ENCODE measurements at places on chromosomes 12 and 14.

DNA sequence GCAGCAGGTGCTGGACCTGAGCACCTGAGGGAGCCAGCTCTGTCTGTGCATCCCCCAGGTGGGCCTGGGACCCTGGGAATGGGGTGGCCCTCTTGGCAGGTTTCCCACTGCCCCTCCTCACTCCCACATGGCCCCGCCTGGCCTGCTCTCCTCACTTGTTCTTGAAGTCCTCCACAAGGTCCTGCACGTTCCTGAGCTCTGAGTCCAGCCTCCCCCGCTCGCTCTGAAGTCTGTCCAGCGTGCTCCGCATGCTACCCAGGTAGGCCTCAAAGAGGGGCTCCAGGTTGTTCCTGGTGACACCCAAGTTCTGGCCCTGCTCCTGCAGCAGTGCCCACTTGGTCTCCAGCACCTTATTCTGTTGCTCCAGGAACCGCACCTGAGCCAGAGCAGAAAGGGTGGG, 2.9 kb downstream of the KRT79 start:
- DNase-seq: no peak

- DNase-seq: peak; percentile 19
Observed at GRCh38 chr12:31868965-31869364, 90.2 kb upstream of the RESF1 start.

- DNase-seq: no peak
Observed at GRCh38 chr12:52650520-52651081, 1.4 kb downstream of the KRT2 start.

DNA sequence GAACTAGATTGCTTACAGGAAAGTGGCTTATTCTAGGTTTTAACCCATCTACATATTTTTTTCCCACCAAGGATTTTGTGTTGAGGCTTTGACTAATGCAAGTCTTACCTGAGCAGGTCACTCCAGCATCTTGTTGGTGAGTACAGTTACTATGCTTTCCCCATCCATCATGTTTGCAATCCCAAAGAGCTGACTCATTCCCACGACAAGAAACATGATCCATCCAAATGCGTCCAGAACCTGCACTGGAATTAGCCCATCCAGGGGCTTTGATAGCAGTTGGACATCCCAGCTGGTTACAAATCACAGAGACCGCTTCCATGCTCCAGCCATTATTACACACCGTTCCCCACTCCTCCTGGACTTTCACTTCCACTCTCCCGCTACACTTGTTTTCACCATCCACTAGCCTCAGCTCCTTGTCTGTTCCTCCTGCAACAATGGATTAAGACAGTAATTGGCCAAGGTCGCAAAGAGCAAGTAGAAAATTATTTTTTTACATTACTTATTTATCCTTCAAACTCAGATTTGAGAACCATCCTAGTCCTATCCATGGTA, 2.5 kb downstream of the CD163 start:
- DNase-seq: no peak

DNA sequence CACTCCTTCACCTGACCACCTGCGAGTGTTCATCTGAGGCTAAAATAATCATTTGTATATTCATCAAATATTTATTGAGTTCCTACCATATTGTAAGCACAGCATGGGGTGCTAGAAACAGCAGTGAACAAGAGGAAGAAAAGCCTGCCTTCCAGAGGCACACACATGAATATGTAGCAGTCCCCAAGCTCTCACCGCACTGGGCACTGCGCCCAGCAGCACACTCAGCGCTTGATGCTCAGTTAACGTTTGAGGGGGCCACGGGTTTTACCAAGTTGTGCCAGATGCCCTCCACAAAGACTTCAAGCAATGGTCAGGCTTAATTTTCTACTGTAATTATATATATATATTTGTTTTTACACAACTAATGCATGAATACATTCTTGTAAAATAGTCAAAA, 52.0 kb downstream of the HELB start:
- DNase-seq: no peak

DNA sequence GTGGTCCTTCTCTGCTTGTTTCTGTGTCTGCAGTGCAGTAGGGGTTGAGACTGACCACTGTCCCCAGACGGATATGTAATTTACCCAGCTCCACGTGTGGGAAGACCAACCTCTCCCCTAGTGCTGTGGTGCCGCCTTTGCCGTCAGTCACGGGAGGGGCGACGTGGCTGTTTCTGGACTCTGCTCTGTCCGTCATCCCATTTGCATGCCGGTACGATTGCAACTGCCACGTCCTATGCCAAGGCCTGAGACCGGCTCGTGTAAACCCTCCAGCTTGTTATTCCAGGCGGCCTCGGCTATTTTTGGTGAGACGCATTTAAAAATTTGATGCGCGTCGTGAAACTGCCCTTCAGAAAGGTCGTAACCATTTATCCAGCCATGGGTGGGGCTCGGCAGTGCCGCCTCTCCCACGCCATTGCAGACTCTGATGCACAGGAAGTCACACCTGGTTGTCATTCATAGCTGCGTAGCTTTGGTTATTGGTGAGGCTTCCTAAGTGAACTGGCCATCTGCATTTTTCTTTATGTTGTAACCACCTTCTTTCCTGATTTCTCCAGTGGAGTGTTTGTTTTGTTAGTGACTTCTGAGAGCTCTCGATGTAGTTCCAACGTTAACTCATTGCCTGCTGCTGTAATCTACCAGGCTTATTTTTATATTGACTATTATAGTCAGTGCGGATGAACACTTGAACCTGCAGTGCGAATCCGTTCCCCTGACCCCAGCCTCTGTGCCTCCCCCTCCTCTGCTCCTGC, 75.1 kb downstream of the ADGRD1 start:
- DNase-seq: no peak

GRCh38 chr12:51687177-51687576, 96.1 kb downstream of the SCN8A start:
- no peak for DNase-seq

DNA sequence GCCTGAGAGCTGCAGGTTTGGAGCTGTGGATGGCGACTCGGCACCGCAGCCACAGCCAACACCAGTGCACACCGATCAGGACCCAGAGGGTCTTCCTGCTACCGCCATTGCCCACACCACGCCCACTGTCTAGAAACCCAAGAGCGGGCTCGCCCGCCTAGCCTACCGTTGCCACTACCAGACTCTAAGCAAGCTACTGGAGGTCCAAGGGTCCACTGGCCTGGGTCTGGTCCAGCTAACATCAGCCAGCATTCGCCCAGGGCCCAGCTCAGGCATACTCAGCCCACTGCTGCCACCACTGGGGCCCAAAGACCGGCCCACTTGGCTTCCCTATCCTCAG, 30.5 kb upstream of the MON2 start:
- DNase-seq: no peak

GRCh38 chr12:93994721-93995120, 153.7 kb upstream of the PLXNC1 start:
- DNase-seq: no peak

DNA sequence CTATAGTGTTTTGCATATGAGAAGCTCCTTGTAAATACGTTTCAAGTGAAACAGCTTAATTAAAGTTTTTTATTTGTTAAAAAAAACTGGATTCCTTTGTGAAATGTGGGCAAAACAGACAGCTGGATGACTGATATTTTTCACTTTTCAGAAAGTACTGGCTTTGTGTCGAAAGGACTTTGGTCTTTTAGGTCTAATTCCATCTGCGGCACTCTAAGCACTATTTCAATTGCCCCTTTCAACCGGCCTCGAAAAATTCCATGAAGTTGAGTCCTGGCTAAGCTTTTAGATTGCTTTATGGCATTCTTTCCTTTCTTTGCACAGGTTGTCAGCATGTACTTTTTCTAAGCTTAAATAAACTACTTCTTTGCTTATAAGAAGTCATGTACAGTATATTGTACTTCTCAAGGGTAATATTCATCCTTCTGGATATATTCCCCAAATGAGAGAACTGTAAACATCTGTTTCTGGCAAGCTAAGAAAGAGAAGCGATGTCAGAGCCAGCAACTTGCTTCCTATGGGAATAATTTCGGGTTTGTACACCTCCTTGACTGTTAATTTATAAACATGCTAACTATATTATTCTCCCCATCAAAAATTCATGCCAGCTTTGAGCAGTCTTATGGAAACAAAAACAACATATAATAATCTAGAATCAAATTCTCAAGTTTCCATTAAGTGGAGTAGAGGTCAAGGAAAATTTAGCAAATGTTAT, 611.3 kb downstream of the ETNK1 start:
- no peak for DNase-seq

- DNase-seq: no peak
Observed at GRCh38 chr12:77214136-77214535, 148.8 kb upstream of the E2F7 start.

- no peak for DNase-seq
Observed at GRCh38 chr12:90260136-90260535, 551.5 kb upstream of the ATP2B1 start.

GRCh38 chr12:107131832-107132616, 38.7 kb upstream of the CRY1 start:
- peak; percentile 55 for DNase-seq
